Natural killer cell treated with Interleukin-12 subunit alpha and Interleukin-12 subunit beta and Interleukin-15 and Interleukin-18, amount 100 ng/mL, for 72 hours (primary cell): ENCODE measurements at places on chromosomes 16 and 17. TPM values are rescaled to one million over a fixed set of nuclear protein-coding genes. Genes with fewer than 3 reads are reported as not detected.

- peaks cover 3% of the 10 kb centered on the region for H3K27me3 ChIP-seq
- no peak for DNase-seq
- H3K36me3 ChIP-seq, result no peaks in the 10 kb centered on the region
- H3K4me1 ChIP-seq, result peaks cover 9% of the 10 kb centered on the region
Measured at GRCh38 chr17:2563543-2563942, 29.9 kb upstream of the PAFAH1B1 start.

CA5A gene
- not detected for total RNA-seq

CYBA gene
- 386 TPM for total RNA-seq

- peak; percentile 72 for DNase-seq
- peaks cover 9% of the 10 kb centered on the region for H3K4me1 ChIP-seq
- H3K36me3 ChIP-seq, result no peaks in the 10 kb centered on the region
- H3K27me3 ChIP-seq, result peaks cover 6% of the 10 kb centered on the region
Measured at GRCh38 chr17:4565209-4566141, 5.1 kb upstream of the GGT6 start.

GRCh38 chr17:10048629-10049350, 143.7 kb upstream of the RCVRN start:
- no peaks in the 10 kb centered on the region for H3K27me3 ChIP-seq
- no peaks in the 10 kb centered on the region for H3K36me3 ChIP-seq
- no peak overlapping the region for H3K4me3 ChIP-seq

CES3 gene
- total RNA-seq, result not detected

DNA sequence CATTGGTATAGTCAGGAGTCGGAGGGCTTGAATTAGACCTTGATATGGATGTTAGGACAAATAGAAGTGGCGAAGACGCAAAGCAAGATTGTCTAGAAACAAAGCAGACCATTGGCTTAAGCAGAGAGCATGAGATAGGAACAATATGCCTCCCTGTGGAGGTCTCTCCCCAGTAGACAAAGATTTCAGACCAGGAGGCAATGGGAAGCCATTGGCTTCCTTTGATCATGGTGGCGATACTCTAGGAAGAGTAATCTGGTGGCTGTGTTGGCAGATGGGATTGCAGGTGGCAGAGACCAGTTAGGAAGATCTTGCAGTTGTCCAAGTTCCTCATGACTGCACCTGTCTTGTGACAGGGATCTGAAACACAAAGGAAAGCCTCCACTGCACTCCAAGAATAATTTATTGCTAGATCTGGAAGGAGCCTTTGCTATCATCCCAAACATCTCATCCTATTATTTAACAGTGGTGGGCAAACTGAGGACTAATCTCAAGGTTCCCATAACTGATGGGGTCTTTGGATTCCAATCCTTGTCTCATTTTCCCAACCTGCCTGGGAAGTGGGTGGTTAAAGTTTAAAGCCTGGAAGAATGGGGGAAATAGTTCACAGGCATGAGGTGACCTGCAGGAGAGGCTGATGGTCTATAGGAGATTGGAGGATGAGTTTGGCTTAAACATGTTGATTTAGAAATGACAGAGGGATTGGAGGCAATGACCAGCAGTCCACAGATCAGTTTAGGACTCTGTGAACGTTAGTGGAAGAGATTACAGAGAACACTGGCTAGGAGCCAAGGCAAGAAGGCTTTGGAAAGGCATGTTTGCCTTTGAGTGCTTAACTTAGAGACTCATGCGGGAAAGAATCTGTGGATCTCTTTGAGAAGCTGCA, 37.0 kb downstream of the HLF start:
- H3K4me3 ChIP-seq, result no peak overlapping the region
- H3K27ac ChIP-seq, result no peak overlapping the region
- H3K4me1 ChIP-seq, result no peaks in the 10 kb centered on the region
- no peak for DNase-seq
- H3K27me3 ChIP-seq, result peaks cover 6% of the 10 kb centered on the region

GRCh38 chr16:78216166-78216745, 116.8 kb downstream of the WWOX start:
- DNase-seq, result no peak
- H3K4me3 ChIP-seq, result no peak overlapping the region
- no peaks in the 10 kb centered on the region for H3K4me1 ChIP-seq
- H3K27me3 ChIP-seq, result no peaks in the 10 kb centered on the region

- H3K36me3 ChIP-seq, result no peaks in the 10 kb centered on the region
- no peak overlapping the region for H3K4me3 ChIP-seq
- no peaks in the 10 kb centered on the region for H3K4me1 ChIP-seq
- peaks cover 35% of the 10 kb centered on the region for H3K27me3 ChIP-seq
Measured at GRCh38 chr17:65356536-65356935, 204.9 kb downstream of the AXIN2 start.

KRTAP4-9 gene
- not detected for total RNA-seq

SNX20 gene
- 26.2 TPM for total RNA-seq

DNA sequence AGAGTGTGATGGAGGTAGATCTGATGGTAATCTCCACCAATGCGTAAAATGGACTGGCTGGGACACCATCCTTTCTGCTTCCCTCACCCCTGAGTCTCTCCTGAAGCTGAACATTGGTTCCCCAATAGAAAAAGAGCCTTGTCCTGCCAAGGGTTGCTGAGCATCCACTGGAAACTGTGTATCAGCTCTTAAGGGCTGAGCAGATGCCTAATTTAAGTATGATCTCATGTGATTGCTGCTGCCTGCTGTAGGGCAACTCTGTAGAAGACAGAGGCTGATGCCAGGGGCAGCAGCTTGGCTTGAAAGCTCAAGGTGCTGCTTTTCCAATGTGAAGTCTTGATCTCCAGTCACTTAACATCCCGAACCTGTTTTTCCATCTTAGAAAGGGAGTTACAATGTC, 310.3 kb upstream of the CCL2 start:
- H3K27ac ChIP-seq, result no peak overlapping the region
- H3K4me1 ChIP-seq, result no peaks in the 10 kb centered on the region
- no peak overlapping the region for H3K4me3 ChIP-seq
- DNase-seq, result no peak
- H3K27me3 ChIP-seq, result peaks cover 19% of the 10 kb centered on the region

DNA sequence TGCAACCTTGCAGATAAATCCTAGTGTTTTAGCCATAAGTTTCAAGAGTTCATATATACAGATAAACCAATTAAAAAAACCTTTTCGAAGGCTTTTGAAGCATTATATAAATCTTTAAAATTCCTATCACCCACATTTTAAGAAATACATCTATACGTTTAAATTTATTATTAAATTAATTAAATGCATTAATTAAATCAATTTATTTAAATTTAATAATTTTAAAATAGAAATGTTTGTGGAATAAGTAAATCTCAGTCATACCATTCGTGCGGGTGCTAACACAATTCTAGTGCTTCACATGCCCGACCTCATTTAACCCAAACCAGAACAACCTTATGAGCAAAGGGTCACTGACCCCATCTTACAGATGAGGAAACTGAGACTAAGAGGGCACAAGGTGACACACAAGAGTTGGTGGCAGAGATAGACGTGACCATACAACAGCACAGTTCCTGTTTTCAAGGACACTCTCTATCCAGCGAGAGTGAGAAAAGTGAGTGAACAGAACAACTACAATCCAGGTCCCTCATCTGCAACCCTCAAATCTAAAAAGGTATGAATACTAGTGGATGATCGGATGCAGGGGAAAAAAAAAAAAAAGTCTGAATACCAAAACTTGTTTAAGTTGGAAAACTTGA, 1.4 kb downstream of the NSMCE1 start:
- peak overlapping the region; percentile 90 for H3K27ac ChIP-seq
- H3K36me3 ChIP-seq, result peaks cover 11% of the 10 kb centered on the region
- H3K4me1 ChIP-seq, result peaks cover 33% of the 10 kb centered on the region
- peak overlapping the region; percentile 90 for H3K4me3 ChIP-seq
- DNase-seq, result no peak

HOXB13 gene
- not detected for total RNA-seq

DNA sequence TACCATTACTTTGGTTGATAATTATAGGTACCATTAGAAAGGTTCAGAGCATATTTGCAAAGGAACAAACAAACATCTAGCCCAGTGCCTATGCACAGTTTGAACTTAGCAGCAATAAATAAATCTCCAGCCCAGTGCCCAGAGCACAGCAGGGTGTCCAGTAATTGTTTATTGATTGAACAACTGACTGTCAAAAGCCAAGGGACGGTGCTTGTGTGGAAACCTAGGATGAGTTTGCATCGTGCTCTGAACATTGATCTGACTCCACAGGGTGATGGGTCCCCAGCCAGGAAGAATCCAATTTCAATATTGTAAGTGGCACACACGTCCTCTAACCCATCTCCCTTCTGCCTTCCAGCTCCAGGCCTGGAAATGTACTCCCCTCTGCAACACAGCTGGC, 625.5 kb upstream of the C16orf82 start:
- no peaks in the 10 kb centered on the region for H3K36me3 ChIP-seq
- H3K27ac ChIP-seq, result no peak overlapping the region
- no peak overlapping the region for H3K4me3 ChIP-seq
- no peak for DNase-seq
- peaks cover 2% of the 10 kb centered on the region for H3K27me3 ChIP-seq

GRCh38 chr17:82844796-82845162, 5.0 kb upstream of the ZNF750 start:
- H3K27ac ChIP-seq, result no peak overlapping the region
- H3K4me3 ChIP-seq, result no peak overlapping the region
- H3K36me3 ChIP-seq, result peaks cover 5% of the 10 kb centered on the region

DNA sequence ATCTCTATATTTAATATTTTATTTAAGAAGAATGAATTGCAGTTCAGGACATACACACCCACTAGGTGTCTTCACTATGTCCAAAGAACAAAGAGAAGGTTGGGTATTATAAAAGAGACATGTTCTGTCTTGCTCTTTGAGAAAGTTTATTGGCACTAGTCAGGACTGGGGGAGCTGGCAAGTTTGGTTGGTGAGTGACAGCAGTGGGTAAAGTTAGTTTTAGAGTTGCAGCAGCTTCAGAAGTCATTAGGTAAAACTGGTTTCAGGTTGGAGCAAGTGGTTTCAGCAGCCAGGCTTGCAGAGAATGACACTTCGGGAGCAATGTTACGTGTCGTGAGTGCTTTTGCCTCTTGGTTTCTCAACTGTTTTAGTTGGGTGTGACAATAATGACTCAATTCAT, 142.2 kb upstream of the HS3ST3A1 start:
- peaks cover 5% of the 10 kb centered on the region for H3K27me3 ChIP-seq
- no peaks in the 10 kb centered on the region for H3K36me3 ChIP-seq
- no peak overlapping the region for H3K4me3 ChIP-seq
- DNase-seq, result no peak
- H3K27ac ChIP-seq, result no peak overlapping the region

SYT17 gene
- total RNA-seq, result not detected

DNA sequence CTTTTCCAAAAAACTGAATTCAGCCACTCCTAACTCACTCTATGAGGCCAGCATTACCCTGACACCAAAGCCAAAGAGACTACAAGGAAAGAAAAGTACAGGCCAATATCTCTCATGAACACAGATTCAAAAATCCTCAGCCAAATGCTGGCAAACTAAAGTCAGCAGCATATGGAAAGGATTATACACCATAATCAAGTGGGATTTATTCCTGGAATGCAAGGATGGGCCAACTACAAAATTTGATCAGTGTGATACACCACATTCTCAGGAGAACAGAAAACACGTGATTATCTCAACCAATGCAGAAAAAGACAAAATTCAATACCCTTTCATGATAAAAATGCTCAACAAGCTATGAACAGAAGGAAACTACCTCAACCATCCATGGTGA, 7.7 kb upstream of the AATK start:
- H3K27me3 ChIP-seq, result no peaks in the 10 kb centered on the region
- no peak for DNase-seq

DNA sequence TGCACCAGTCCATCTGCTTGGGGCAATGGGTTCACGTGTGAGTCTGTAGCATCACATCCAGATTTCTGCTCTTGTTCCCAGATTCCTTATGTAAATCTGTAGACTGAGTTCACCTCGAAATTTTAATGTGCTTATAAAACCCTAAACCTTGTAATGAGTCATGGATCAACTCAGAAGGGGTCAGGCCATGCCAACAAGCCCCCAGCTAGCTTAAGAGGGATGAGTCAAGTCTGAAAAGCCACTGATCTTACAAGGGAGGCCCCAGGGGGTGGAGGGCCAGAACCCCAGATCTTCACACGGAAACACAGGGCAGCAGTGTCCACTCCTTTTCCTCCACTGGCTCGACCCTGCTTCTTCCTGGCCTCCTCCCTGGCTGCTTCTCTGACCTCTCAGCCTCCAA, 399.1 kb upstream of the CDH5 start:
- H3K27me3 ChIP-seq, result peaks cover 2% of the 10 kb centered on the region
- no peak overlapping the region for H3K4me3 ChIP-seq
- H3K4me1 ChIP-seq, result no peaks in the 10 kb centered on the region

- peak overlapping the region; percentile 93 for H3K27ac ChIP-seq
- H3K4me1 ChIP-seq, result peaks cover 73% of the 10 kb centered on the region
- H3K27me3 ChIP-seq, result no peaks in the 10 kb centered on the region
- H3K36me3 ChIP-seq, result no peaks in the 10 kb centered on the region
- peak overlapping the region; percentile 86 for H3K4me3 ChIP-seq
Measured at GRCh38 chr17:57604771-57605674, 140.1 kb downstream of the CCDC182 start.

CAMKK1 gene
- 3.3 TPM for total RNA-seq

PRSS33 gene
- not detected for total RNA-seq

DNA sequence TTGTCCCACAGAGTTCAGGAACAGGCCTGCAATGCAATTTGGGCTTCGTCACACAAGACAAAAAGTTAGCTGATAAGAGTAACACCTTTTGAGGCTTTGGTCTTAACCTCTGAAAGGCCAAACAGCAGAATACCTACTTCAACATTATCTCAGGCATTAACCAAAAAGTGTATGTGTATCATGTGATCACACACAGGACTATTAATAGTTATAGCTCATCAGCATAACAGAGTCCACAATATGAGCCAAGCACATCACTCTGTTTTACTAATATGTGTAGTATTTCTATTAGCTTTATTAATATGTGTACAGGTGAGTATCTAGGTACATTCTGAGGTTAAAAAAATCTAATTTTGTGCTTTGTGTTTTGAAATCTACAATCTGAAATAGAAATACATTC, 30.8 kb downstream of the MYO1D start:
- H3K27ac ChIP-seq, result no peak overlapping the region
- H3K36me3 ChIP-seq, result no peaks in the 10 kb centered on the region
- DNase-seq, result no peak
- H3K27me3 ChIP-seq, result peaks cover 15% of the 10 kb centered on the region
- H3K4me3 ChIP-seq, result no peak overlapping the region
- H3K4me1 ChIP-seq, result no peaks in the 10 kb centered on the region

LYRM1 gene
- 52.2 TPM for total RNA-seq

TSC2 gene
- 155 TPM for total RNA-seq

GRCh38 chr16:28149011-28149888, 62.5 kb downstream of the XPO6 start:
- no peak for DNase-seq
- H3K27me3 ChIP-seq, result no peaks in the 10 kb centered on the region
- H3K36me3 ChIP-seq, result peaks cover 43% of the 10 kb centered on the region

GRCh38 chr17:41421116-41421515, 3.3 kb downstream of the KRT37 start:
- peaks cover 12% of the 10 kb centered on the region for H3K27me3 ChIP-seq
- H3K36me3 ChIP-seq, result no peaks in the 10 kb centered on the region
- DNase-seq, result no peak
- no peaks in the 10 kb centered on the region for H3K4me1 ChIP-seq
- no peak overlapping the region for H3K4me3 ChIP-seq
- H3K27ac ChIP-seq, result no peak overlapping the region

ABCC12 gene
- total RNA-seq, result not detected
